Sigmoid colon (tissue), 7 donors: ENCODE measurements at places on chromosomes 7 and 10. TPM values are rescaled to one million over a fixed set of nuclear protein-coding genes. Genes with fewer than 3 reads are reported as not detected.

OR6V1 gene
- not detected for total RNA-seq

GPR15LG gene
- total RNA-seq = not detected

PLEKHA1 gene
- 50.3 TPM for total RNA-seq

CTTNBP2 gene
- 9.4 TPM for total RNA-seq

ZNF479 gene
- total RNA-seq = not detected

TYW1B gene
- 2.5 TPM for total RNA-seq

PCLO gene
- 6.1 TPM for total RNA-seq

CPED1 gene
- 82.4 TPM for total RNA-seq

DENND2A gene
- total RNA-seq = 38.8 TPM

CTAGE15 gene
- total RNA-seq = not detected

CALML3 gene
- total RNA-seq = not detected

PNLIPRP3 gene
- total RNA-seq = not detected

NMT2 gene
- 16.1 TPM for total RNA-seq

- DNase-seq = no peak
Measured at GRCh38 chr10:96632974-96633710, 46.3 kb upstream of the TM9SF3 start.

GRCh38 chr10:8054494-8055407, at the start of gene GATA3:
Gene GATA3, plus strand, starts transcription at chr10:8054688. Its CDS starts 968 bp downstream, at chr10:8055656.
- no peak for DNase-seq

GRCh38 chr7:85573844-85574243, 387.0 kb upstream of the SEMA3D start:
- no peak for DNase-seq

DNA sequence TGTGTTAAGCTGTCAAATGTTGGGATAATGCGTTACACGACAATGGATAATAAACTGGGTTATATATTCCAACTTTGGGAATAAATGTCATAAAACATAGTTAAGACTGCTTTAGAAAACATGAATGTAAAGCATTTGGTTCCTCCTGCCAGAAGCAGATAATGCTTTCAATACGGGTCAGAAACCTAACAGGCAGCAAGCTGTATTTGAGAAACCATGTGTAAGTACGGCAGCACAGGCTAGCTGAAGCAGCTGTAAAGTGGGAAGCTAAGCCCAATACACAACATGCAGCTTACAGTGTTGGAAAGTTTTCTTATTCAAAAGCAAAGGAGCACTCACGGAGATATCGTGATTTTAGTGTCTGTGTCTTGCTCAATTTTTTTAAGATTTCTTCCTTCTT, 46.5 kb downstream of the MALSU1 start:
- no peak for DNase-seq

- no peak for DNase-seq
Measured at GRCh38 chr7:30841025-30841735, 70.0 kb downstream of the MINDY4 start.

DNA sequence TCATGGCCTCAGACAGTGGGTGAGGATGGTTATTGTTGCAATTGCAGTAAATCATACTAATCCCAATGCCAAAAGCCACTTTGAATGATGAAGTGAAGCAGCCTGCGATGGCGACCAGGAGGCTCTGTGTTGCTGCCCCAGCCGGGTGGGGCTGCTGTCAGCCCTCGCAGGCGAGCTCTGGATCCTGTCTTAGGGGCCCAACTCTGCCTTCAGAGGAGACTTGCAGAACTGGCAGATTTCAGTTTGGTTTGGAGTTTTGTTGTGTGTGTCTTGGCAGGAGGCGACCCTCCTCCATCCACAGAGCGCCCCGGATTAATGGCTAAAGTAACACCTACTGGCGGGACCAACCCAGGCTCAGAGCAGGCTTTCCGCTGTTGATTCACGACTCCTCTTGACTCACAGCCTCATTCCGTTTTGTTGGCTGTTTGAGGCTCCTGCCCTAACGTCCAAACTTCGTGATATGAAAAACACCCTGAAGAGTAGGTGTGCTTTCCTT, 67.9 kb upstream of the BMPER start:
- peak; percentile 81 for DNase-seq

DNA sequence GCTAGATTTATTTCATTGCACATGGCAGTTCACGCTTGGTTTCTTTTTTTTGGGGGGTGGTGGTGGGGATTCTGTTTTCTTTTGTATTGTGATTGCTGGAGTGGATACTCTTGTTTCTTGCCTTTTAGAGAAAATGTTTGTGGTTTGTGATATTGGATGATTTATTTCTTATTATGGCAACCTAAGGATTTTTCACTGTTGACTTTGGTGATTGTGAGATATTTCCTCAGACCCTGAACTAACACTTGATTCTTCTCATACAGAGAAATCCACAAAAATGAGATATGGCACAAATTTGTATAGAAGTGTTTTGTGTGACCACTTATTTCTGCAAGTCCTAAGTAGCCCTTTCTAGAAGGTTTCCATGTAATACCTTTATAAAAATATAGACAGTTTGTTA, 871.1 kb downstream of the LRMDA start:
- DNase-seq = no peak

GRCh38 chr10:50260791-50261281, 9.5 kb upstream of the ASAH2 start:
- no peak for DNase-seq

- DNase-seq = peak; percentile 53
Measured at GRCh38 chr10:80538481-80539185, 931 bp downstream of the SH2D4B start.

GRCh38 chr7:30154111-30154587, 19.4 kb downstream of the MTURN start:
- no peak for DNase-seq

- no peak for DNase-seq
Measured at GRCh38 chr10:126518218-126519080, 130.2 kb upstream of the ADAM12 start.

- no peak for DNase-seq
Measured at GRCh38 chr10:111551001-111551400, 474.2 kb downstream of the ADRA2A start.

- no peak for DNase-seq
Measured at GRCh38 chr7:130719541-130719940, 14.5 kb downstream of the KLF14 start.

DNA sequence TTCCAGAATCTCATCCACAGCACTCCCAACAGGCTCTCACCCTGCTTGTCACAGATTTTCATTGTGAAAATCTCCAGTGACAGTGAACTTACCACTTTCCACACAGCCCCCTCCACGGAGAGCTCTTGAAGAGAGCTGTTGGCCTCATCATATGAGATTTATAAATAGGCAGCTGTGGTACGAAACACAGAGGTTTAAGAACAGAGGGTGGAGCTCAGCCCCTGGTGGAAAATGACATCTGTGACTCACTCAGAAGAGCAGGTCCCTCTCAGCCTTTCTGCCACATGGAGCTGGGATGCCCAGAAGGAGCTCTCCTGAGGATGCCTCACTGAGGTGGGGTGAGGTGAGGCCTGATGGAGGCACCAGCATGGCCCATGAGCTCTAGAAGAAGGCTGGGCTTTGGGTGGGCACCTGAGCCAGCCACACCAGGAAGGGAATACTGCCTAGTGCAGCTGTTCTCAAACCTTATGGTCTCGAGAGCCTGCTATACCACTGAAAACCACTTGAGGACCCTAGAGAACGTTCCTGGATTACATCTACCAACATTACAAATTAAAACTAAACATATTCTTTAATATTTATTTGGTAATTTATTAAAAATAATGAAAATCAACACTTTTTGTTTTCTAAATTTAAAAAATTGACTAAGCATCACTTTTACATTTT, 25.8 kb upstream of the EEPD1 start:
- DNase-seq = no peak

- no peak for DNase-seq
Measured at GRCh38 chr7:114628362-114628761, 213.7 kb downstream of the FOXP2 start.

- no peak for DNase-seq
Measured at GRCh38 chr10:65423043-65423442, 1502.8 kb upstream of the LRRTM3 start.

DNA sequence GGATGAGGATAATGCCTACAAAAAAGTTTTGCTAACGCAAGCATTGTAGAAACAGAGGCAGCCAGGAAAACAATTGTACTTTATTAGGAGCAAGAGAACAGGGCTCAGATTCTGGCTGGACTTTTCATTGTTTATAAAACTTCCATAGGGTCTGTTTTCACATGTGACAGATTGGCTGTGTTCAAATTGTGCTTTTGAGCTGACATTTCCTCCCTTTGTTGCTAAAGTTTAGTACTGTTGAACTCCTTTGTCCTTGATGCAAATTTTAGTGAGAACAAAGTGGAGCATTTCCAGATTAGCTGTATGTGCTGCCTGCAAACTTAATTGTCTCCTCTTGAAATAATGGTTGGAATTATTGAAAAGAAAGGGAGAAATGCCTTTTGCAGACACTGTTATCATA, 221.0 kb upstream of the FZD1 start:
- no peak for DNase-seq

DNA sequence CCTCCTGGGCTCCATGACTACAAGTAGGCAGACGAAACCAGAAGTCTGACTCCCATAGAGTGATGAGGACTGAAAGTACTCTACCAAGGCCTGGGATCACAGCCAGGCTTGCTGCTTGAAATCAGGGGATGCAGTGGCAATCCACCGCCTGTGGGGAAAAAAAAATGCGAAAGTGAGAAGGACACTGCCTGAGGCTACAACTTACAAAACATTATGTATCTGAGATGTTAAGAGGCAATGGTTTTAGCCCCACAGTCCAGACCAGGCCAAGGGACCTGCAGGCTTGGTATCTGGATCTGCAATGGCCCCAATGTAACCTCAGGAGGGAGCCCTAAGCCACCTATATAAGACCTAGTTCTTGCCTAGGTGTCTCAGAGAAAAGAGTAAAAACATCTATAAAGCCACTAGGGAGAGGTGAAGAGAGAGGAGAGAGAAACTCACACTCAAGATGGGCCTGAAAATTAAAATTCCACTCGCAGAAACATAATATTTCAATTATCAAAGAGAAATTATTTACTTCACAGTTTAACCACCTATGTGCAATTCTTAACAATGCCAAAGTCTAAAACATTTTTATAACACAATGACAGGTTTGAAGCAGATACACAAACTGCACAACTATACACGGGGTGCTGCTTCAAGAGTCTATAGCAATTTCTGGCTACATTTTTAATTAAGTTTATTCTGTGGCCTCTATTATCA, 13.9 kb downstream of the DNAJC1 start:
- DNase-seq = peak; percentile 81

- no peak for DNase-seq
Measured at GRCh38 chr10:66234872-66235271, 691.0 kb upstream of the LRRTM3 start.

GRCh38 chr10:96712662-96713271, 7.5 kb downstream of the PIK3AP1 start:
- no peak for DNase-seq

DNA sequence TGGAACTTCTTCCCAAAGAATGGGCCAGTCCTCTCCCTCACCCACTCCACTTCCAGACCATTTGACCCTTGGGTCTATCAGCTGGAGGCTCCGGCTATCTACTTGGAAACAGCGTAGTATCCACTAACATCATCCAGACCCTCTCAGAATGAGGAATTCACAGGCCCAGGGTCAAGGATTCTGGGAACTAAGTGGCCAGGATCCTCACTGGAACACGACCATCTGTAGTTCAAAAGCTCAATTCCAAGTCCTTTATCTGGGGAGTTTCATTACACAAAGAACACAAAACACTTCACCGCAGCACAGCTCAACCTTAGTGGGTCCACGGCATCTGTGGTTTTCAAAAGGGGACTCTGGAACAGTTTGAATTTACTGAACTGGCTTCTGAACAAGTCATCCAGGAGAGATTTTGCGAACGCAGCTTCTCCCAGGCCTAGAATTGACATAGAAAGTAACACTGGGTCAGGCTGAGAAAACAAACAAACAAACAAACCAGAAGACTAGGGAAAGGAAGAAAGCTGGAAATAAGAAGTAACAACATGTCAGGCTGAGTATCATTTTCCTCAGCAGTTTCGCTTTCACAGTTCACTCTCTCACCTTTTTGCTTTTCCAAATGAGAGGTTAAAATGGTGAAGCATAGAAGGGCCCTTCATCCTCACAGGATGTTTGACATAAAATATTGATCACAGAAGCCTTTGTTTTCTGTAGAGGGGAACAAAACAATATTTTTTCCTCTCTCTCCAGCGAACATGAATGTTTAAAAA, 57.6 kb upstream of the USP6NL start:
- DNase-seq = no peak

- no peak for DNase-seq
Measured at GRCh38 chr7:126202177-126202576, 1050.6 kb downstream of the GRM8 start.
